ENCODE measurements at places on chromosomes 7 and 10.
A peak's percentile ranks its signal among the peaks of the same experiment; 100 is the strongest.

GRCh38 chr7:129713544-129713943 lies 102.0 kb downstream of the NRF1 start:
- no peak for DNase-seq

DNA sequence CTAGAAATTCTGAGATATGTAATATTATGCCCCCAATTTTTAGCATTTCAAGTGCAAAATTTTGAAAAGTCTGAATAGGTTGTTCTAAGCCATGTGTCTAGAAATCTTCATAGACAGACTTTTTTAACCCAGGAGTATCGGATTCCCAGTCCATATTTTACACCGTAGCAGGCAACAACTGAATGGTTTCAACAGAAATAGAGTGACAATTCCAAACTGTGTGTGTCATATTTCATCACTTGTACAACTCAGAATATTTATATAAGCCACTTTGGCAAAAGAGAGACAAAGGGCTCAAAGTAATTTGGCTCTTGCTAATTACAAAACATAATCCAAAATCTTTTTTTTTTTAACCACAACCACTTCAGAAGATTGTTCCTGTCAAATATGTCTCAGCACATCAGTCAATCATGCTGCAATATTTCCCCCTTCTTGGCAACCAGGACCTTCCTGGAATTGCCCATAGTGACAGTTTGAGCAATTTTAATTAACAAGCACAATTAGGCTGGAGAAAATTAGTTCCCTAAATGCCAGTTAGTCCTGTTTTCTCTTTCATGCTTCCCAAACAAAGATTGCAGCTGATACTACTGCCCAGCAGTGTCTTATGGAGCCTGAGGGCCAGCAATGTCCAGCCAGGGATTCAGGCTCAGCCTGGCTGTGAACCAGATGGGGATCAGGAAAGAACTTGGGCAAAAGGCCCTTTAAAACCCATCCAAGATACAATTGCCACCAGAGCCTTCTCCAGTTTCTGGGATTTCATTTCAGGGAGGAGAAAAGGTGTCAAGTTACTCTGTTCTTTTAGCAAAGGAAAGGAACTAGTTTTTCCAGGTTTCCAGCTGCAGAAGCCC lies 533.3 kb upstream of the GHITM start:
- DNase-seq, result no peak

- no peak for DNase-seq
These were observed 39.6 kb downstream of the WIPI2 start for GRCh38 chr7:5229451-5230264.

GRCh38 chr10:55813451-55814170 lies 547.4 kb downstream of the ZWINT start:
- no peak for DNase-seq

DNA sequence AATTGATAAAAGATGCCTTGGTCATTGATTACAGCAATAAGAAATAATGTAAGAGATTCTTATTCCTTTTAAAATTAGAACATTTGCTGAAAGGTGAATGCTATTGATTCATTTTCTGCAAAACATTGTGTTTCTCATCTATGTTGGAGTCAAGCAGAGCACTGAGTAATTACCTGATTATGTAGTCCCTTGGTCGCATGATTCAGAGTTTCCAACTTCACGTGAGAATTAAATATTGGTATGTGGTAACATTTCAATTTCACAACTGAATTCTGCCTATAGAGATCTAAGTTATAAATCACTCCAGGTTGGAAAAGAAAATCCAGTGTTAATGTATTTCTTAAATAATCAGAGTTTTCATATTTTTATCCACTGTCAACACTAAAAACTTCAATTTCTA lies 701.4 kb downstream of the PHTF2 start:
- DNase-seq, result no peak

- DNase-seq, result peak; percentile 39
These were observed 77.6 kb upstream of the EN2 start for GRCh38 chr7:155380221-155380861.

GRCh38 chr7:77820967-77821366 lies 22.4 kb downstream of the PHTF2 start:
- no peak for DNase-seq

GRCh38 chr7:45239486-45239885 lies 81.9 kb downstream of the RAMP3 start:
- no peak for DNase-seq

- no peak for DNase-seq
These were observed 11.7 kb downstream of the AASS start for GRCh38 chr7:122132341-122132740.

GRCh38 chr7:16028636-16029035 lies 342.2 kb upstream of the MEOX2 start:
- no peak for DNase-seq

- DNase-seq, result no peak
These were observed 578 bp downstream of the ZNF713 start for GRCh38 chr7:55887821-55888247.

GRCh38 chr10:76034353-76035205 lies 603.2 kb downstream of the LRMDA start:
- DNase-seq, result no peak

DNA sequence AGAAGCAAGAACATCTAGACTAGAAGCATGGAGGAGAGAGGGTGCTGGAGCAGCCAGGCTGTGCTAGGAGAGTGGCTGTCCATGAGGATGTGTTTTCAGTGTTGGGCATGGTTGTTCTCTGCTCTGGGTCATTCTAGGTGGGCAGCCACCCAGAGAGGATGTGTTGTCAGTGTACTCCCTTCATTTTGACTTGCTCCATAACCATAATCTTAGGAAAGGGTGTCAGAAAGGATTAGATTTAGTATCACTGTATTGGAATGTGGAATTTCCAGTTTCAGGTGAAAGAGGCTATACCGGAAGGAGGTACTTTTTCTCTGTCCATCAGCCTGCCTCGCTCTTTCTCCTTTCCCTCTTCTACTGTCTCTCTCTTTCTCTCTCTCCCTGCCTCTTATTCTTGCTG lies 474.5 kb upstream of the PODXL start:
- DNase-seq, result no peak
